NB4 (cell line): ENCODE measurements at places on chromosomes 3 and 15.

DNA sequence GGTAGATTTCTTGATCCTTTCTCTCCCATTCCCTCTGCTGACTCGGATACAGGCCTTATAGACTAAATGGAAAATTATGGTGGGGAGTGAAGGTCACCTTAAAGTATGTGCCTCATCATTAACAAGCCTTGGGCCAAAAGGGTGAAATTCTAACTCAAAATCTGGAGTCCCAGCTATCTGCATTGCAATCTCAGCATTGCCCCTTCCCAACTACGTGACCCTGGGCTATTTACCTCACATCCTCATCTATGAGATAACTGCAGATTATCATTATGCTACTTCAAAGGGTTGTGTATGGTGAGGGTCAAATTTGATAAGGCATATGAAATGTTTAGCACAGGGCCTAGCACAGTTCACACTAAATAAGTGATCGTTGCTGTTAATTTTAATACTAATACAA lies 147.7 kb downstream of the WNT5A start:
- no peak for DNase-seq

DNA sequence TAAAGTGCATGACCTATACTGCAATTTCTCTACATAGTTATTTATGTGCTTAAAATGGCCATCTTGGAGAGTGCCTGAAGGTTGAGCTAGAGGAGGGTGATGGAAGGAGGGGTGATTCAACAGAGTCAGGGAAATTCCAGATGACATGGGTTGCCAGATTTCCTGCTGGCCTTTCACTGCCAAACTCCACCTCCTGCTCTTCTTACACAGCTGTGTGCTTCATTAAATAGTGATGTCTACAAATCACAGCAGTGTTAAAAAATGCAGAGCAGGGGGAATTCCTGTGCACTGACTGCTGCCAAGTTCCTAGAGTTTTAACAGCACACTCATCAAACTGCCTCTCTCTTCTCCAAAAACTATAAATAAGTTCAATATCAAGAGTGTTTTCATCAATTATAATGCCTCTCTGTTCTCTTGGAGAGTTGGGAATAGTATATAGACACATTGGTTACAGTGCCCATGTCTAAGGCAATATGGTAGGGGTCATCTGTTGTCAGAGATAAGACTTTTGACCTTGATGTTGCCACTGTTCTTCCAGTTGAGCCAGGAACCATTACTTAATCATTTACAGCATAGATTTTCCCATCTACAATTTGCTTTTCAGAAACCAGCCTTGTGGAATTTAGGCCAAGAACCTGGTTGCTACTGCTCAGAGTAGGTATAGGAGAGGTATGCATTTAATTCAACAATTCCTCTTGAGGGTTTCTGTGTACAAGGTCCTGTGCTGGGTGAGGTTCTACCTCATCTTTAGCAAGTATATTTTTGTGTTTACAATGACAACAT lies 79.6 kb downstream of the TP63 start:
- DNase-seq = no peak

DNA sequence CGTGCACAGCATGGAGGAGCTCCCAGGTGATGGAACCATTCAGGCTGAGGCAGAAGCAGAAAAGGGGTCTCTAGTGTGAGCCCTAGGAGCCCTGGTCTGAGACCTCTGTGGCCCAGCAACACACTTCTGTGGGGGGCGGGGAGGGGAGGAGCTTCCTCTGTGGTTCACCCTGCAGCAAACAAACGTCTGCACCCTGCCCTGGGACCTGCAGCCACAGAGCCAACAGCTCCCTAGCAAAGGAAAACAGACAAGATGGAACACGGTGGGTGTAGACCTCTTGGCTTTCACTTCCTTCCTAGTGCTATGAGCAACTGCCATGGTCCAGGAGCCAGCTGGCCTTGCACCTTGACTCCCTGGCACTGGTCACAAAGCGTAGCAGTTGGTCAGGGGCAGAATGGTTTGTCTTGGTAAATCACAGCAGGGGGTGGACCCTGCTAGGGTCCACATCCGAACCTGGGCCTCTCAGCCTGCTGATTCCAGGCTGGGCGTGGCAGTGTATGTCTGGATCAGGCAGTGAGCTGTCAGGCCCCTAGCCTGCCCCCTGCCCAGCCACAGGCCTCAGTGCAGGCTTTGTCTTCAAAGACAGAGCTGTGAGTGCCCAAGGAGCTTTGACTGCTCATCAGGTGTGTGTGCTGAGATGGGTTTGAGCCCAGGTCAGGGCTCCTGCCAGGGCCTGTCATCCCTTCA lies 6.7 kb downstream of the AMIGO3 start:
- peak; percentile 53 for DNase-seq

GRCh38 chr15:74799856-74800558 lies 12.6 kb upstream of the LMAN1L start:
- peak; percentile 87 for DNase-seq

DNA sequence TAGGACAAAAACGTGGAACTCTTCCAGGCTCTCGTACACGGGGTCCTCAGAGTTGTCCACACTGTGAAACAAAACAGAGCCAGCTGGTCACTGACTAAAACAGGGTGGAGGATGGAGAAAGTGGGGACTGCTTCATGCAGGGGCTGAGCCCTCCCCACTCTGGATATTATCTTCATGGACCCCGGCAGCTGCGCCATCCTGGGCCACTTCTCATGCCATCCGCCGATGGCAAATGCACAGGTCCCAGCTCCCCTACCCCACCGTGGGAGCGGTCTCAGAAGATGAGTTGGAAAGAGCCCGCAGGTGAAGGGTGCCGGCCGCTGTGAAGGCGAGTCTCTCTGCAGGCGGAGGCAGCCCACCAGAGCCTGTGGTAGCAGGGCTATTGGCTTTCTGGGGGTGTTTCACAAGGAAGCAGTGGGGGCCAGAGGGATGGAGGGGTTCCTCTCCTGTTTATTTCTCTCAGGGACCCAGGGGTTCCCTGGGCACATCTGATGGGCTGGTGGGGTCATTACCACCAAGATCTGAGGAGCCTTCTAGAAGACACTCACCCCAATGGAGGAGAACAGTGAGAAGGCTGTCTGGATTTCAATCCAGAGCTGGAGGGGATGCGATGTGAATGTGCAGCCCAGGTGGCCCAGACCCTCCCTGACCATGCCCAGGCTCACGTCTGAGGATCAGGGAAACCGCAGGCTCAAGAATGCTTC lies 177.3 kb downstream of the KLF13 start:
- no peak for DNase-seq

DNA sequence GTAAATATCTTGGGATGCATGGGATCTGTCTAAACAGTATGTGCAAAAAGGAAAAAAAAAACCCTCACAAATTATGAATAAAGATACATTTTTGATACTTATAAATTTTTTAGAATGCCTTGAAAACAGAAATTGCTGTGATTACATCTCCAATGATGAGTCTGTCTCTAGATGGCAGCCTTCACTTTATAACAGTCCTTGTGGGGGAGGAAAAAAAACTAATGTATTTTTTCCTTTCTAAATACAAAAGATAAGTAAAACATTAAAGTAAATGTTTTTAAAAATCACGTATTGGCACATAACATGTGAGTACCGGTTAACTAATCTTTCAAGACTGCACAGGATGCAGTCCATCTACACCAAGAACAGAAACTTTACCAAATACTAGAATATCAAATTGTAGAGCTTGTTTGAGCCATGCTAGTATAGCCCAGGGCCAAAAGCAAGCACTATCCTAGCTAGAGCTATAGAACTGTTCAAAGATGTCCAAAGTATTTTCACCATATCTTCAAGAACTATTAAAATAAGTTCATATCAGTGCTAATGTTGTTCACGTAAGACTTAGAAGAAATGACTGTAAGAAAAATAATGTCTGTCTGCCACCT lies 206.4 kb downstream of the STAG1 start:
- DNase-seq = peak; percentile 6

DNA sequence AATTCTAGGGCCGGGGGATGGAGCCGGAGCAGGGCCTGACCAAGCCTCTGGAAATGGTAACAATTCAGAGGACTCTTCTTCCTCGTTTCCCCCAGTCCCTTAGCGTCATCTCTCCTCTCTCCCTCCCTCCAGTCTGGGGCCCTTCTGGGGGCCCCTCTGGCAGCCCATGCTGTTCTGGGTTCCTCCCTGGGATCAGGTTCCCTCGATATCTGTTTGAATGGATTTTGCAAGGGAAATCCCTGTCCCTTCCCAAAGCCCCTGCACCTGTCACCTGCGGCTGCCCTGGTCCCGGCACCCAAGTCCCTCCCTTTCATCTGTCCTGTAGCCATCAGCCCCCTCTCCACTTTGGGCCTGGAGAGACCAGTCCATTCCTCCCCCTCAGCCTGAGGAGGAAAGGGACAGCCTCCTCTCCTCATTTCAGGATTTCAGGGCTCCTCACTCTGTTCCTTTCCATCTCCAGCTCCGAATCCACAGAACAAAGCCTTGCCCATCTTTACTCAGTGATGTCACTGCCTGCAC lies 1.7 kb upstream of the PLCB2 start:
- no peak for DNase-seq

DNA sequence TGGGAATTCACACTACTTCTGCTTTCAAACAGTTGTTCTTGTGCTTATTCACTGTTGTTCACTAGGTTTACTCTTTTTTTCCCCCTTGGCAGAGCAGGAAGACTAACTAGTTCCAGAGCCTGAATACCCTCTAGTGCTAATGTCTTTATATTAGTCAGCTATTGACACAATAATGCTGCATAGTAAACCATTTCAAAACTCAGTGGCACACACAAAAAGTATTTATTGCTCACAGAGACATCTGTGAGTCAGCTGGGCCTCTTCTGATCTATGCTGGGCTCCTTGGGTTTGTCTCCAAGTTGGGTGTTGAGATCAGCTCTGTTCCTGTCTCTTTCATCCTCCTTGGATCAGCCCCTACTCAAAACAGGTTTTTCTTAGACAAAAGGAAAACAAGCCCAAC lies 51.1 kb downstream of the RSRC1 start:
- peak; percentile 6 for DNase-seq

GRCh38 chr3:117016378-117016777 lies 306.8 kb downstream of the TUSC7 start:
- DNase-seq = no peak

- DNase-seq = no peak
These were observed 345.4 kb downstream of the ERC2 start for GRCh38 chr3:56122911-56123310.

DNA sequence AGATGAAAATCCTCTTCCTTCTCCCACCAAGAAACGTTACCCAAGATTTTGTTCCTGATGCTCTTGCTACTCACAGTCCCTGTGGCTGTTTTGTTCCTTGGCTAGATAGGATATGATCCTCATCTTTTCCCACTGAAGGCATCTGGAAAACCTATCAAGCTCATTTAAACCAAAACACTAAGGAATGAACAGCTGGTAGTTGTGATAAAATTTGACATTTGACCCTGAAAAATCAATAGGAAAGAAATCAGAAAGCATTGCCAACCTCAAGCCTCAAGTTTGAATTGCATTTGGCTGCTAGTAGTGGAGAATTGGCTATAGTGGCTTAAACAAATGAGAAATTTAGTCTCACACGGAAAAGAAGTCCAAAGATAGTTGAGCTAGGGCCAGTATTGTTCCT lies 170.6 kb upstream of the CHRM5 start:
- no peak for DNase-seq

DNA sequence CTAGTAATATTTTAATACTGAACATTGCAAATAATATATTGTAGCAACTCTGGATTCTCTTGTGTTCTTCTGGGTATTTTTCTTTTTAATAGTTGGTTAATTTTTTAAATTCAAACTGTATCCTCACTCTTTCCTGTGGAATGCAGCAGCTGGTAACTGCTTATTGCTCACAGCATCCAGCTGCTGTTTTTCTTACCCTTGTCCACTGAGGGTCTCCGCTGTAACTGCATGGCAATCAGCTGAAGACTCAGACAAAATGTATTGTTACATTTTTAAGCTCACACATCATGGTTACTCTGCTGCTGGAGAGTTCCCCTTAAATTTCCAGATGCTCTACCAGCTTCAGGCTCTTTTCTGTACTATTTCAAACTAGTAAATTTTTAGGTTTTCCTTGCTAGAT lies 227.6 kb downstream of the MBNL1 start:
- DNase-seq = no peak

DNA sequence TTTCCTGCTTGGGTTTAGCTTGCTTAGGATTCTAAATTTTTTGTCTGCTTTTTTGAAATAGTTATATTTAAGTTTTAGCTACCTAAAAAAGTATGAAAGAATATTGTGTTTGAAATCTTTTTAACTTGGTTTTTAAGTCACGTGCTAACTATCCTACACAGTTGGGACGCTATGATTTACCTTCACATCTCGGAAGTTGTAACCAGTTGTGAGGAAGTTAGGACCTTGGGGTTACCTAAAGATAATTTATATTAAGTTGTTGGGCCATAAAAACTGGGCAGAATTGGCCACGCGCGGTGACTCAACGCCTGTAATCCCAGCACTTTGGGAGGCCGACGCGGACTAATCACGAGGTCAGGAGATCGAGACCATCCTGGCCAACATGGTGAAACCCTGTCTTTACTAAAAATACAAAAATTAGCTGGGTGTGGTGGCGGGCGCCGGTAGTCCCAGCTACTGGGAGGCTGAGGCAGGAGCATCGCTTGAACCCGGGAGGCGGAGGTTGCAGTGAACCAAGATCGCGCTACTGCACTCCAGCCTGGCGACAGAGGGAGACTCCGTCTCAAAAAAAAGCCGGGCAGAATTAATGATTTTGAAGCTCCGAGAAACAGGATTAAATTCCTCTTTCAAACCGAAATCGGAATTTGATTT lies 1.0 kb downstream of the ZFAND6 start:
- DNase-seq = peak; percentile 64

DNA sequence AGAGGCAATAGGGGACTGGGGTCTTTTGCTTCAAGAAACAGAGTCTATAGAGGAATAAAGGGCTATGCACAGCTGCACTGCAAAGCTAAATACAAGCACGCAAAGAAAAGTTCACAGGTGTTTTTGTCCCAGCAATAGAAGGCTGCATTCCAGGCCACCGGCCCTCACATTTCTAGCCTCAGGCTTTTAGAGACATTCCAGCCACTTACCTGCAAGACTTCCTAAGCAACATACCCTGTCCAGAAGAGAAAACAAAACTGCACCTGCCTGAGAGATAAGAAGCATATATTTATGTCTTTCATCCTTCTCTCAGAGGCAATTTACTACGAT lies 220.5 kb downstream of the OPA1 start:
- no peak for DNase-seq

- no peak for DNase-seq
These were observed 93.7 kb downstream of the MYLK start for GRCh38 chr3:123790254-123791072.

- DNase-seq = no peak
These were observed 15.3 kb upstream of the BHLHE40 start for GRCh38 chr3:4963669-4964570.

DNA sequence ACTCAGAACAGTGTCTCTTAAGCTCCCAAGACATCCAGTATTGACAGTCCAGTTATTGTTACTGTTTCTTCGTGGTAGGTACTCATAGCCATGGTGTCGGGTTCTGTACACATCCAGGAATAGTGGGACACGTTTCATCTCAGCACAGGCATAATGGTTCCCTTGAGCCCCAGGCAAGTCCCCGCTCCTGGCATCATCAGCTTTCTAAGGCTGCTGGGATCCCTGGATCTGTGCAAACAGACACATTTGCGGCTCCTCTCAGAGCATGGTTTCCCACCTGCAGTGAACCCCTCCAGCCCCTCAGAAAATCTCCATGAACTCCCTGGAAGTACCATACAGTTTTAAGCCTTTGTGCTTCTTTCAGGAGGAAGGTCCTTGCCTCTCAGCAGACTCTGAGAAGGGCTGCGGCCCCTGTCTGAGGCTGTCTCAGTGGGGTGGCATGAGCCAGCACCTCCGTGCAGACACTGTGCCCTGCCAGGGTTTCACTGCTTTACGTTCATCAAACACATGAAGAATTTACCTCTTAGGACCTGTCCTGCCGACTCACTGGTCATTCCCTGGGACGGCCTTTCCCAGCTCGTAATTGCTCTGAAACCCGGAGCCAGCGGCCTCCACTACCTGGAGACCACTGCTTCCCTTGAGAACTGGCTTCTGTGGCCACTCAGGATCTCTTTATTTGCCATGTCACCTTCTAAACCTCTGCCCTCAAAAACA lies 124.9 kb downstream of the LRRK1 start:
- no peak for DNase-seq
